Fibroblast of mammary gland (primary cell): ENCODE measurements at places on chromosomes 12 and 14.
A peak's percentile ranks its signal among the peaks of the same experiment; 100 is the strongest.

GRCh38 chr14:73102806-73103497 is 33.4 kb upstream of the PSEN1 start:
- no peak for DNase-seq

DNA sequence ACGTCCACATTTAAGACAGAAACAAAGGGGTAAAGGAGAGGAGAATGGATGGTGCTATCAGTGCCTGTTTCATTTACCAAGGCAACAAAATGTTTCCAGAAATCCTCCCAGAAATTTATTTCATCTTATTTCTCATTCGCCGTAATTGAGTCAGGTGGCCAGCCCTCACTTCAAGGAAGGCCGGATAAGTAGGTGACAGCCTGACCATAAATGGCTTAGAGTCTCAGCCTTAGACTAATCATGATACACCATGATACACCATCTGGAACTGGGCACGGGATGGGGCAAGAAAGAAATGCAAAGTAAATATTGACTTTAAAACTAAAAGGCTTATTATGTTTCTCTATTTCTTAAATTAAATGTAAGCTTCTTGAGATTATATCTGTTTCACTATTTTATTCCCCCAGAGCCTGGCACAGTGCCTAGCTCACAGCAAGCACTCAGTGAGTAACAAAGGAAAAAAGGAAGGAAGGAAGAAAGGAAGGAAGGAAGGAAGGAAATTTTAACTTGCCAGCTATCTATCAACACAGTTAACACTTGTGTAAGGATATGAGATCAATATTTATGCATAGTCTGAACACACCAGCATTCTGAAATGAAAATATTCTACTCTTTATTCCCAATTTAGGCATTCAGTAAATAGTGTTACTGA is 106.1 kb upstream of the FSCB start:
- no peak for DNase-seq

DNA sequence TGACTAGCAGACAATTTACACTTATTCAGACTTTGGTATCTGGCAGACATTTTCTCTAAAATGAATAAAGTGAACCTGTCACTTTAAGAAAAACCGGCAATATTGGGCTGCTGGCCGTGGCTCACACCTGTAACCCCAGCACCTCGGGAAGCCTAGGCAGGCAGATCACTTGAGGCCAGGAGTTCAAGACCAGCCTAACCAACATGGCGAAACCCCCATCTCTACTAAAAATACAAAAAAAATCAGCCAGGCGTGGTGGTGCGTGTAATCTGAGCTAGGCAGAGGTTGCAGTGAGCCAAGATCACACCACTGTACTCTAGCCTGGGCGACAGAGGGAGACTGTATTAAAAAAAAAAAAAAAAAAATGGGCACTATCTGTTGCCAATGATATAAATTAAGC is 11.5 kb downstream of the DUSP16 start:
- no peak for DNase-seq

GRCh38 chr12:4303750-4304149 is 17.3 kb upstream of the TIGAR start:
- no peak for DNase-seq

DNA sequence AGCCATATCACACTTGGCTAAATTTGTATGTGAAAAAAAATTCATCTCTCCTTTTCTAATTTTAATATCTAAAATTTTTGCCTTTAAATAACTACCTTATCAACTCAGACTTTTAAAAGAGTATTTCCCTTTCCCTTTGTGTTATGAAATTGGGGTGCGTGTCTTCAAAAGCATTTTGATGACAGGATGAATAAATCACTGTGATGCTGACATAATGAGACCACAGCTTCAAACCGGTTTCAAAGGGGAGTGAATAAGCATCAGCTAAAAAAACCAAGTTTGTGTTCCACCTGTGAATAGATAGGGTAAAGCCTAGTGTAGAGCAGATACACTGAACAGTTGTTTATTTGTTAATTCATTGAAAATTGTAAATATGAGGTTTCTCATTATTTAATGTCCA is 85.0 kb downstream of the LGR5 start:
- DNase-seq: no peak

DNA sequence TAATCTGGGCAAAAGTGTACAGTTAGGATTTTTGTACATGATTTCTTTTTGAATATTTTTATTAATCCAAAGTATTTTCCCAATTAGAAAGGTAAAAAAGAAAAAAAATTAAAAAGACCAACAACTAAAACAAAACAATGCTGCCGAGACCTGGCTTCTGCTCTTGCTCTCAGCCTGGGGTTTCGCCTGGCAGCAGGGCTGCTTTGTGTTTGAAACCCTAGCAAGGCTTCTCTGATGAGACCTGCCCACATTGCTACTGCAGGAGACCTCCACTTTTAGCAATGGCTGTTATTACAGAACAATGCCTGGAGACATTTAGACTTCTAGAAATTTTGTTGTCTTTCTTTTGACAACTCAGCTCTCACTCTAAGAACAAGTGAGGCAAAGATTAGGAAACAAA is 1153.0 kb upstream of the TMEM132C start:
- no peak for DNase-seq

DNA sequence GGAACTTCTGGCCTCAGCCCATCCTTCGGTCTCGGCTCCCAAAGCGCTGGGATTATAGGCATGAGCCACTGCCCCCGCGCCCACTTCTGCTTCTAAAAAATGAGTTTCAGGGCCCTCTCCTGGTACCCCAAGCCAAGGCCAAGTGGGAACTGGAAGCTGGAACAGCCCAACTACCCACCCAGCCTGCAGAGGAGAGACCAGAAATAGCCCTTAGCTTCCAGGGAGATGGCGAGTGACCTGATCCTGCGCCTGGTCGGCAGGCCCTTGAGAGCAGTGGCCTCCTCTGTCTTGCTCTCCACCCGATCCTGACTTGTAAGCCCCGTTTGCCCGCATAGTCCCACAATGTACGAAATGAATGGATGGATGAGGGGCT is 31.2 kb upstream of the PLEKHG6 start:
- DNase-seq: no peak

- no peak for DNase-seq
Observed at GRCh38 chr14:104929268-104930230, 4.9 kb downstream of the PLD4 start.

GRCh38 chr12:79327465-79327864 is 363.3 kb downstream of the PAWR start:
- peak; percentile 4 for DNase-seq

DNA sequence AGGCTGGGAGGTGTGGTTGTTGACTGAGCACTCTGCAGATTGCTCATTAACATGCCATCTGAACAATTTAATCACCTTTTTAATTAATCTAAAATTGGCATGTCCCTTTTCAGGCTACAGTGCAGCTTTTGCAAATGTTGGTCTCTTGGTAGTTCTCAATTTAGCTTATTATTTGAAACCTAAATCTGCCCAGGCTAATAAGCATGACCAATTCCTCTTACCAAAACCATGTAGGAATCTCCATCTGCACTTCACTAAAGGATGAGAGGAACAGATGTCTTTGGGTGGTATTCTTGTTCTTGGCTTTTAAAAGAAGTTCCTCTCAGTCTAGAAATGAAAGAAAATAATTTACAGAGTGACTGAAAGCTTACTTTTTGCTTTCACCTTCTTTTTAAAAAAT is 190.1 kb upstream of the RMST start:
- DNase-seq: no peak

GRCh38 chr12:52767427-52767826 is 9.7 kb downstream of the KRT76 start:
- DNase-seq: no peak

GRCh38 chr14:68147303-68147702 is 327.7 kb downstream of the RAD51B start:
- DNase-seq: peak; percentile 46

GRCh38 chr12:27969624-27970400 is 2.7 kb downstream of the PTHLH start:
- peak; percentile 35 for DNase-seq

DNA sequence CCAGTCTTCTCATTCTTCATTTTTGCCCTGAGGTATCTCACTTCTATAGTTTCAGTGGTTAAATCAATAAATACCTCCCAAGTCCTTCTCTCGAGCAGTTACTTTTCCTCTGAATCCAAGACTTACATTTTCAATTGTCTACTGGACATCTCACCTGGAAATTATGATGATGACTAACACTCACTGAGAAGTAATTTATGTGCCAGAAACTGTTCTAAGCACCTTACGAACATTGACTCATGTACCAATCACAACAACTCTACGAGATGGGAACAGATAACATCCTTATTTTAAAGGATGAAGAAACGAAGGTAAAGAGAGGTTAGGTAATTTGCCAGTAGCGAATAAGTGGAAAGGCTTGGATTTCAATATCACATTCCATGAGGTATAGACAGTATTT is 94.1 kb downstream of the EML5 start:
- DNase-seq: no peak

- no peak for DNase-seq
Observed at GRCh38 chr12:107241411-107241810, 148.1 kb upstream of the CRY1 start.

DNA sequence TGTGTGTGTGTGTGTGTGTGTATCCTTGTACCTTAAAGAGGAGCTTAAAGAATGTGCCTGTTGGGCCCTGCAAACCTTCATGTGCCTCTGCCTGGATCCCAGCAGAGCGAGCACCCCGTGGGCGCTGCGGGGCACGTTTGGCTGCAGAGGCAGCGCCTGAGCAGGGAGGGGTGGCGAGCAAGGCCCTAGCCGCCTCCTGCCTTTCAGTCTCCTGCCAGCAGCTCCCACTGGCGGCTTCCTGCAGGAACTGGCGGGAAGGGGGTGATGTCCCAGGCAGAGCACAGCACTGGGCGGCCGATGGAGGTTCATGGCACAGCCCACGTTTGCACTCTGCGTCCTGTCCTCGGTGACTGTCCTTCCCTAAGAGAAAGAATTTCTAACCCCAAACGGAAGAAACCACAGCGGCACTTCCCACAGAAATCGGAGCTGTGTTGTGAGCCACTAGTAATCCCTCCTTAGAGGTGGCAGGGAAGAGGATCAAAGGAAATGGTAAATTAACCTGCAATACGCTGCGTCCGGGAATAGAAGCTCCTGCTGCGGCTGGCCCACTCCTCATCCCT is 19.8 kb downstream of the ZBTB42 start:
- peak; percentile 67 for DNase-seq

DNA sequence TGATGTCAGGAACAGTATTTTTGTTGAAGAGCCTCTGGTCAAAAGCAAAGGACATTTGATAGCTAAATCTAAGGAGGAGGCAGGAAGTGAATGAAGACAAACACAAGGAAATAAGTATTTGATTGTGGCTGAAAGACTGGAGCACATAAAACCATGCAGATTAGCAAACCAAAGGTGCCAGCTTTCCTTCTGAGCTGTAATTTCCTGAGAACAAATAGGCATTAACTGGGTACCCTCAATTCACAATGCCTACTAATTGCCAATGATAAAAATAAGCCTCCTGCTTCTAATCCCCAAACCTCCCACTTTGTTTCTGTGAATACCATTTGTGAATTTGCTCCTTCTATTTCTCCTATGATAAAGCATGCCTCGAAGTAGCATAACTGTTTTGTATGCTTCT is 1279.6 kb upstream of the USP15 start:
- no peak for DNase-seq

DNA sequence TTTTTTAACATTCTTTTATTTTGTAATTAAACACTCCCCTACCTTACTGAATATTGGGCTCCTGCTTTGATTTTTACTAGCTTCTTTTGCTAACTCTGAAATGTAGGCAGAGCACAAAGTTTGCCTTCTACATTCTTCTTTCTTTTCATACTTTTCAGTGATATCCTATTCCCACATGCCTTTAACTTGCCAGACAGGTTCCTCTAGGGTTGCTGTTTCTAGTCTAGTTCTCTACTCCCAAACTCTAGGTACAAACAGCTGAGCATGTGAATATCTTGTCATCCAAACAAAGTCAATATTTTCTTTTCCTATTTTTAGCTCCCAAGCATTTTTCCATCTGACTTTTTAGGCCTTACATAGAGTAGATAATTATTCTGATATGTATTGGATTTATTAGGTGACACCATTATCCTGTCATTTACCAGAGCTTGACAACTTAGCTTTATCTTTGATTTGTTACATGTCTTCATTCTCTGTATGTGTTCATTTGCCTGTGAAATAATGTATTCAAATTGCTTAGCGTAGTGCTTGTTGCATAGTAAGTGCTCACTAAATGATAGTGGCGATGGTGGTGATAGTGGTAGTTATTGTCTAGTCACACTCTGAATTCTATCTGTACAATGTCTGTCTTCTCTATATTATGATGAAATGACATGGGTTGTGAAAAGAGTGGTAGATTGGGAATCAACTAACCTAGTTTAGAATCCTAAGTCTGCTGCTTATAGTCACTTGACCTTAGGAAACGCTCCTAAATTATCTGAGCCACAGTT is 73.6 kb upstream of the DNM1L start:
- DNase-seq: no peak

GRCh38 chr14:69666690-69667211 is 55.4 kb downstream of the SUSD6 start:
- DNase-seq: peak; percentile 54

DNA sequence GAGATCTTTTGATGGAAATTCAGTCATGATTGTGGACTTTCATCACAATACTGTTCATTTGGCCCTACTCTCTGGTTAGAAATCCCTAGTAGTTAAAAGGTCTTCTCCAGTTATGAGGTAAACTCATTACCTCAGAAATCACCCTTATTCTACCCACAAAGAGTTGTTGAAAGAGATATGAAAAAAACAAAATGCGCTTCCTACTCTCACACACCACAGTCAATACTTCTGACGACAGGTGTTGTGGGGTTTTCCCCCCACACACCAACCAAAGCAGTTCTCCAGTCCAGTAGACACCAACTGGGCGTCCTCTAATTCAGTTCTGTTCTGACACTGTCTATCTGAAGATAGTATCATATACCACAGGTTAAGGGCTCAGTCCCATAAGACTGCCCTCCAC is 54.9 kb downstream of the TRMT5 start:
- DNase-seq: no peak

DNA sequence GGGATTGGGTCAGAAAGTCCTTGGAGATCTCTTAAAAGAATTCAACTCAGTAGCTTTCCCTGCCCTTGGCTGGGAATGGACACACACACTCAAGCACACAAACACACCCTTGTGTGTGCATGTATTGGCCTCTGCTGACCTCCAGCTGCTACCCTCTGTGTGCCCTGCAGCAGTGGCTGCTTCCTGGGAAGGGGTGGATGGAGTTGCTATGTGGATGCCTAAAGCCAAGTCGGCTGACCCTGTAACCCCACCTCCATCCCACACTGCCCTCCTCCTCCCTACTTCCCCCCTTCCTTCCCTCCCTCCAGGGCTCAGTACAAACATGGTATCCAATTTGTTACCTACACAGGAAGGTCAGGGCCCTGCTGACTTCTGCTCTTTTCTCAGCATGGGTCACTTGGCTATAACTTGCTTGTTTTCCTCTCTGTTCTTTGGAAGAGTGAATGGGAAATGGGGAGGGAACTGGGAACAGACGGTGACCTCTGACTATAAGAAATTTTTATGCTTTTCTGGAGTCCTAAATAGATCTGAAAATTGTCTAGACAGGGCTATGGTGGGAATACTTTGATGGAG is 351.6 kb upstream of the TBX3 start:
- no peak for DNase-seq

DNA sequence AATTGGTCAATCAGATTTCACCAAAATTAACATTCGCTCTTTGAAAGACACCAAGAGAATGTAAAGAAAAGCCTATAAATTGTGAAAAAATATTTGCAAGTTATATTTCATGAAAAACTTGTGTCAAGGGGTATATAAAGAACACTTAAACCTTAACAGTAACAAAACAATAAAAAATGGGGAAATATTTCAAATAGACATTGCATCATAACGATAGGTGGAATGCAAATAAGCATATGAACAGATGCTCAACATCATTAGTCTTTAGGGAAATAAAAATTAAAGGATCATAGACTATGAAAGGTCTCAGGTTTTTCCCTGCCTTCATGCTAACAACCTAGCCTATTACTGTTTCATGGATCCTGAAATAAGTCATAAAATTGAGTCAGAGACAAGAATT is 64.3 kb downstream of the COCH start:
- no peak for DNase-seq
